ENCODE measurements at places on chromosomes 1 and 21.

- DNase-seq: no peak
These were observed 31.3 kb downstream of the PTGFRN start for GRCh38 chr1:116940814-116941599.

GRCh38 chr1:43616383-43616782 lies 33.6 kb upstream of the KDM4A start:
- DNase-seq: no peak

DNA sequence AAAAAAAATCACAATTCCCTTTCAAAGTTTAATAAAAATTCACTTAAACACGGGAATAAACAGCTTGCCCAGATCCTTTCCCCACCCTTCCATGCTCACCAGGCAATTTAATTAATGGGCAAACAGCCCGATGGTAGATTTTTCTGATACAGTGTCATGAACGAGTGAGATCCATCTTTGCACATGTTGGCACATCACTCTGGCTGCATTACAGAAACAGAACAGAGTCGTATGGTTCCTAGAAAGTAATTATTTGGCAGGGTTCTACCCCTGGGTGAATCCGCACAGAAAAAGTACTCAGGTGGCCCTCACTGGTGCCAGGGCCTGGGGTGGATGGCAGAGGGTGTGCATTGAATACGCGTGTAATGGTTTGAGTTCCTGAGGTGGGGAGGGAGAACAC lies 24.6 kb upstream of the OVAAL start:
- no peak for DNase-seq

DNA sequence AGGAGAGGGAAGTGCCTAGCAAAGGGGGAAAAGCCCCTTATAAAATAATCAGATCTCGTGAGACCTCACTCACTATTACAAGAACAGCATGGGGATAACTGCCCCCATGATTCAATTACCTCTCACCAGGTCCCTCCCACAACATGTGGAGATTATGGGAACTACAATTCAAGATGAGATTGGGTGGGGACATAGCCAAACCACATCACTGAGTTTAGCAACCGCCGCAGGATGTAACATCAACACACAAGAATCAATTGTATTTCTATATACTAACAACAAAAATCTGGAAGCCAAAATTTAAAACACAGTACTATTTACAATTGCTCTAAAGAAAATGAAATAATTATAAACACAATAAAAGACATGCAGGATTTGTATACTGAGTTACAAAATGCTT lies 21.9 kb downstream of the DIRAS3 start:
- no peak for DNase-seq

- DNase-seq: no peak
These were observed 66.6 kb downstream of the TPR start for GRCh38 chr1:186308264-186309060.

- no peak for DNase-seq
These were observed 83.1 kb downstream of the FMN2 start for GRCh38 chr1:240174734-240175133.

GRCh38 chr1:44315521-44315920 lies 39.5 kb downstream of the ERI3 start:
- DNase-seq: no peak

Measured in DMS 273 treated with DMSO at 0.1 percent for 48 hours (cell line).